NCI-H1694 treated with DMSO at 0.1 percent for 48 hours (cell line): ENCODE measurements at places on chromosomes 4 and X.

- DNase-seq, result no peak
Observed at GRCh38 chr4:185794637-185795036, 17.4 kb downstream of the SORBS2 start.

- DNase-seq, result peak; percentile 97
Observed at GRCh38 chrX:103686199-103687072, at the start of gene MORF4L2. MORF4L2 (minus strand) TSS chrX:103686699; CDS start chrX:103677027, 9,672 bp downstream.

GRCh38 chr4:150598909-150599308 lies 17.0 kb downstream of the MAB21L2 start:
- peak; percentile 61 for DNase-seq

DNA sequence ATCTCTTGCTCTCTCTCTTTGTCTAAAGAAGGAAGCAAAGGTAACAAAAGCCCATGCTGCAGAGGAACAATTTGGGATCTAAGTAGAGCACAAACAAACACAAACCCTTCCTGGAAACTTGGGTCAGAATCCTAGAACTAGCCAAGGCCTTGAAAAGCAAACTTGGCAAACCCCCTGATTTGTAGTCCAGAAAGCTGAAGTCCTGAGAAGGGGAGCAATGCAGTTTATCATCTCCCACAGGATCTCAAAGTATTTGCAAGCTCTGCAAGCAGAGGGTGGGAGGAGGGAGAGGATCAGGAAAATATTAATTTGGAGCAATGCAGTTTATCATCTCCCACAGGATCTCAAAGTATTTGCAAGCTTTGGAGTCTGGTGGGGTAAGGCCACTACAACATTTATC lies 379.5 kb upstream of the FGF13 start:
- no peak for DNase-seq

DNA sequence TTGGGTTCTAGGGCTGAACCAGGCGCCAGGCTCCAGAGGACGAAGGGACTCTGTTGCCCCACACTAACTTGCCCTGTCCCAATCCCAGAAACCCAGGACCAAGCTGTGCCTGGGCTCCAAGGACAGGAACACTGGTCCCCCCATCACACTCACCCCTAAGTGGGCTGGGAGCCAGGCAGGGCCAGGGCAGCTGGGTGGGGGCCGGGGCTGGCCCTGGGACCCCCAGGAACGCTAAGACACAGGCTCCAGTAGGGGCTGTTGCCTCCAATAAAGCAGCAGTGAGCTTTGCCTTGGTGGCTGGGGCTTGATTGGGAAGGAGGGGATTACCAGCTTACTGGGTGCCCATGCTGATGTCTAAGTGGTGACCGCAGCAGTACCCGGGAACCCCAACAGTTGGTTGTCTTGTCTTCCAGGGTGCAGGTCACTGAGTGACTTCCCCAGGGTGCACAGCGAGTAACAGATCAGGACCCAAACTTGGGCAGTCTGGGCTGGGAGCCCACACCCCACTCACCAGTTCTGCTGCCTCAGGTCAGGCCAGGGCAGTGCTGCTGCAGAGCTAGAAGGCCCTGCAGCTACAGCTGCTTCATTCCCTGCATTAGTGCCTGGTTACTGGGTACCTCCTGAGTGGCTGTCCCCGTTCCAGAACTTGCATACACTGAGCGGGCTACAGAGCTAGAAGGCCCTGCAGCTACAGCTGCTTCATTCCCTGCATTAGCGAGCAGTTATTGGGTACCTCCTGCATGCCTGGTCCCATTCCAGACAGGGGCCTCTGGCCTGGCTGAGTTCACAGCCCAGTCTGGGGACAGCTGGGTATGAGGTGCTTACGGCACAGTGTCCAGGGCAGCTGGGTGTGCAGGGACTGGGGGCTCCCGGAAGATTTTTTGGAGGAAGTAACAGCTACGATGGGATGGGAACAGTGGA lies 9.4 kb upstream of the ADD1 start:
- no peak for DNase-seq

- no peak for DNase-seq
Observed at GRCh38 chrX:100435726-100436125, 25.7 kb upstream of the PCDH19 start.
